ENCODE measurements at places on chromosomes 13 and 19.

- peak; percentile 21 for DNase-seq
These were observed 65.2 kb upstream of the ZNF599 start for GRCh38 chr19:34838248-34838647.

DNA sequence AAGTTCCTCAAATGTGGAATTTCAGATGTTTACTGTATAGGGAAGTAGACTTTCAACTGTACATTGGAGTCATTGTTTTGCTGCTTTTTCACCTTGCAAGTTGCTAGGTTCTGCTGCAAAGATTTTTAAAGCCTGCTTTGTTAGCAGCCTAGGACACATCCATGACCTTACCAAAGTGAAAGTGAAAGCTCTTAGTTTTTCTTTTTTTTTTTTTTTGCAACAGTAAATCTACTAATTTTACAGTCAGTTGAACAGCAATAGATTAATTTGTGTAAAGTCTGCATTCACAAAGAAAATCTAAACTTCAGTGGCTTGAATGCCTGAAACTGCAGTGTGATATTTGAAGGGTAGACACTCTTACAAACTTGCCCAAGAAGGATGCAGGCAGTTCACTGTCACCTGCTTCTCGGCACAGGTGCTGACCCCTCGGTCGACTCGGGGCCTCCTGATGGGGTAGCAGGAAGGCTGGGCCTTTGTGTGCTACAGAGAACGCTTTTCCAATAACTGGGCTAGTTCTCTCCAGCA is 5.0 kb upstream of the MTIF3 start:
- DNase-seq: no peak

- no peak for DNase-seq
These were observed 1.2 kb upstream of the ACP7 start for GRCh38 chr19:39082745-39083598.

DNA sequence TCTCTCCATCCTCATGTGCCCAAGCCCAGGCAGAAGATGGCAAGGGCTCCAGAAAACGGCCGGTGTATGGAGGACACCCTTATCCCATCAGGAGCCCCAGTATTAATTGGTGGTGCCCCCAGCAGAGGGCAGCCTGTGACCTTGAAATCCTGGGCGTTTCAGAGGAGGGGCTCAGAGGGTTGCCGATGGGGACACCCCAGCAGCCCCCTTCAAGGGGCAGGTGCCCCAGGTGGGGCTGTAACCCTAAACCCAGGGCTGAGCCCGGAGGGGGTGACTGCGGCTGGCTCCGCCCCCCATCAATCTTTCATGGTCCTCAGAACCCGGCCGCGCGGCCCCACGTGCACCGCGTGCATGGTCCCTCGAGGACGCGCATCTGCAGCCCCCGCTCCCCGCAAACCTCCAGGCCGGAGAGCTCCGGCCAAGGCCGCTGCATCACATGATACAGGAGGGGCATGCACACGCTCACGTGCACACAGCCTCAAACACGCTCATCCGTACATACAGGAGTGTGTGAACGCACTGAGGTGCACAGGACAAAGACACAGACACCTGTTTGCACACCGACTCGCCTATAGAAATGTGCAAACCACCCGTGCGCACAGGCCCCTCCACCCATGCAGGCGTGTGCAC is 949 bp downstream of the RAB3A start:
- DNase-seq: no peak

DNA sequence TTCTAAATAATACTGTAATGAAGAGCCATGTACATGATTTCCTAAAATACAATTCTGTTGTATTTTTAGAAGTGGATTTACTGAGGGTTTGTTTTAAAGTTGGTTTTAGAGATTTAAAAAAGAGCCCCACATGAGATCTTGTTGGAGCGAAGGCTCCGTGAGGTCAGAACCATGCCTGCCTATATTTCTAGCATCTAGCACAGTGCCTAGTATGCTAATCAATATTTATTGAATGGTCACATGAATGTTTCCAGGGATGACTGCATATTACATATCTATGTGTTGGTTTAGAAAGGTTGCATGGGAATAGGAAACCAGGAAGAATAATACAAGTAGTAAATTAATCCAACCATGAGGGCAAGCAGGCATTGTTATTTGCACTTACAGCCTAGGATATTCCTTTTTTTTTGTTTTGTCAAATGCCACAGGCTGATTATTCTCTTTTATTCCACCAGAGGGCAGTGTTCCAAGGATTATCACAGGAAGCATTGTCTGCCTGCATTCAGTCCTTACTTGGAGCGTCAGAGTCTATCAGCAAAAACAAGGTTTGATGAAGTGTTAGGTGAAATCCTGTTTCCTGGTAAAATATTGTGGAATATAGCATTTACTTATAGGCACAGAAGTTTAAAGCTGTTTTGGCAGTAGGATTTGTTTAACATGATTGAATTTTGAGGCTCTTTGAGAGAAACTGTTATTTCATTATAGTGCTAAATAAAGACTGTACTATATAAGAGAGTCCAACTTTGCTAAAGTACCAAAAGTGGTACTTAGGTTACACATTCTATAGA is 46.8 kb downstream of the COG3 start:
- peak; percentile 28 for DNase-seq

GRCh38 chr19:42066075-42066754 is 3.8 kb downstream of the GRIK5 start:
- DNase-seq: no peak

DNA sequence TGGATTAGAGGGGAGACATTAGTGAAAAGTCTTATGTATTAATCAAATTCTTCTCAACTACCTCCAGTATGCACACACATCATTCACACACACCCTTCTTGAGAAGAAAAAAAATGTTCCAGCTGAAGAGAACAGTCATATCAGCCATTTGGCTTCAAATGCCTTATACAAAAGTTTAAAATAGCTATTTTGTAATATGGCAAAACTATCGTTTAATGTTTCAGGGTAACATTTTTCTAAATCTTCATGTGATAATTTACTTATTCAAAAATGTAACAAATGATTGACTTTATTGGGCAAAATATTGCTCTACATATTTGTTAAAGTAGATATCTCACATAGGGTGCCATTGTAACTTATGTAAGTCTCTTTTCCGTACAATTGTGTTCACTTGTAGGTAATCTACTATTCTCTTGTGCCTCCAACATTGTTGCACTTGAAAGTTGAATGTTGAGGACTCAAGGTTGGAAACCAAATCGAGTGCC is 13.6 kb downstream of the ZIC2 start:
- no peak for DNase-seq

- peak; percentile 53 for DNase-seq
These were observed 8.9 kb downstream of the ATG4D start for GRCh38 chr19:10552510-10553053.

GRCh38 chr19:3507371-3508120 is 1.4 kb downstream of the FZR1 start:
- DNase-seq: no peak

DNA sequence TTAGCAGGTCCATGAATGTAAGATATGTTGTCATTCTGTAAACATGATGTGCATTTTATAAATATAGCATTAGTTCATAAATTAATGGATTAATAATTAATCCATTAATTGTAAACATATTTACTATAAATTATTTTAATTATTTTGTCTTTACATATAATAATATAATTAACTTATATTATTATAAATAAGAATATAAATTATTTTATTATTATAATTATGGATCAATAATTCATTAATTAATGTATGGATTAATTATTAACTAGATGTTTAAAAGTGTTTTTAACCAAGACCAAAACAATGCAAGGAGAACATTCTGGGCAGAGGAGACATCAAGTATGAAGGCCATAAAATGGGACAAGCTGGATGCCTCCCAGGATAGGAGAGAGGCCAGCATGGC is 72.0 kb downstream of the RUBCNL start:
- DNase-seq: no peak

- DNase-seq: no peak
These were observed 9.9 kb downstream of the LYL1 start for GRCh38 chr19:13092606-13093235.

GRCh38 chr13:73173279-73173811 is 114.5 kb downstream of the KLF5 start:
- no peak for DNase-seq

- no peak for DNase-seq
These were observed 6.4 kb downstream of the KANK3 start for GRCh38 chr19:8336660-8337059.

GRCh38 chr13:98050041-98050466 is 92.8 kb upstream of the FARP1 start:
- no peak for DNase-seq

GRCh38 chr19:52963247-52963618 is 552 bp upstream of the ZNF816 start:
- peak; percentile 10 for DNase-seq

DNA sequence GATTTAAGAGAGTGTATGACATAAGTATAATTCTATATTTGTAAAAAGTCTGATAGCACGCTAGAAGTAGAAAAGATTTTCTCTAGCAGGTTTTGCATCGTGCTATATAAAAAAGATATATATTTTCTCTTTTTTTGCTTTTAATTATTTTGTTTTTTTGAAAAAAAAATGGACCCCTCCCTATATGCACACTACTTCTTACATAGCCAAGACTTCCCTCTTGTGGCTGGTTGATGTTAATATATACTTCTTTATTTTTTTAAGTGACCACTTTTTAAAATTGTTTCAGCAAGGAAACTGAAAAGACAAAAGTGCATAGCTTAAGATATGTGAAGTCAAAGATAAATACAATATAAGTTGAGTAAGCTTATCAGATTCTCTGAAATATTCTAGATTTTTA is 1202.8 kb downstream of the DIAPH3 start:
- DNase-seq: no peak

DNA sequence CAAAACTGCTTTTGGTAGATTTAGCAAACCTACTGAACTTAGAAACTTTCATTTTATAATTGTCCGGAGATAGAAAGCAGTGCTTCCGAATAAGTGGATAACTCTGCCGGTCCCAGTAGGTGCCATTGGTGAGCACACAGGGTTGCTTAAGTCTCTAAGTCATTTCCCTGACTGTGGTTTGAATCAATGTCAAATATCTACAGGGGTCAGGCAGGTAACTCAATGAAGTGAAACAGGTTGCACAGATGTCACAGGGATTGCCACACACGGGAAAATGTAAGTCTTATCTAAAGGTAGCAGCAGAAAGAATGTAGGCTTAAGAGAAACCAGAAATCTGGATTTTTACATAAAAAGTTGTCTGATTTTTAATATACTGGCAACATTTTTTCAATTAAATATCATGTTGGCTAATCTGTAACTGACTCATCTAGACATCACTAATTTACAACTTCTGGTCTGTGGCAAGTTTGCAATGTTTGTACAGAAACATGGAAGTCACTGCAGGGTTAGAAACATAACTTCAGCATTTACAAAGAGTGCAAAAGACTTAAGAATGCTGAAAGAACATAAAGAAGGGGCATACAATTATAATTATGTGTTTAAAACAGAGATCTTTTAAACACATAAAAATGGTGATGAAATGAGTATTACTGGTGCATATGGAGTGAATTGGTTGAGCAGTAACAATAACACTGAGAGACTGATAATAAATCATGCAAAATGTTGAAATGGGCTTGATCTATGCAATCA is 14.3 kb upstream of the LRRC63 start:
- no peak for DNase-seq

GRCh38 chr13:95607366-95607765 is 37.1 kb downstream of the DZIP1 start:
- no peak for DNase-seq

- no peak for DNase-seq
These were observed 102.8 kb upstream of the SLC10A2 start for GRCh38 chr13:103168901-103169508.

GRCh38 chr19:39304185-39304513 is 7.9 kb downstream of the IFNL1 start:
- DNase-seq: no peak

GRCh38 chr19:3481241-3482090 is 1.1 kb upstream of the SMIM24 start:
- no peak for DNase-seq

DNA sequence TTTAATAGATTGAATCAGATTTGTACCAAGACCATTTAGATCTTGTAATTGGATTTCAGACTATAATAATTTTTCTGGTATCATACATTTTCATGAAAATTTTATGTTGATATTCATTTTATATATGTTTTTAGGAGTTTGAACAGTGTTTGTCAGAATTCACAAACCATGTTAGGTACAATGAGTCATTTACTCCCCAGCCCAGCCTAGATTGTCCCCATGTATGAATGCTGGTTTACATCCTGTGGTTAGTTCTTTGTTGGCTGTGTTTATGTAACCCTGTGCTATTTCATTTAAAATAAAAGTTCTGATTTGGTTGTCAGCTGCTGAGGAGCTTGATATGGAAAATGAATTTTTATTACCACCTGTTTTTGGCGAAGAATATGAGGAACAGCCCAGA is 96.7 kb downstream of the GJA3 start:
- no peak for DNase-seq

DNA sequence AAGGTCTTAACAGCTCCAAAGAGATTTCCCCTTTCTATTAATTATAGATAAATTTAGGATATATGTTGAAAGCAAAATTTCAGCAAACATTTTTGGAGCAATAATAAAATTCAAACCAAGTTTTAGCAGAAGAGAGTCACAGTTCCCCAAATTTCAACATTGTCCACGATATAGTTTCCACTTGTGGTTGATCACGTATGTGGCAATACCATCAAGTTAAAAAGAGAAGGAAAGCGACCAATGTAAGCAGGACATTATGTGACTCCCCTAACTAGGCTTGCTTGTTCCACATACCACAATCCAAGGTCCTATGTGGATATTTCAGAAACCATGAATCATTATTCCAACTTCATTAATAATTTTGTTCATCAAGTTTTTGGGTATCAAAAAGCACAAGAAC is 52.8 kb downstream of the ELF1 start:
- no peak for DNase-seq

GRCh38 chr19:11361037-11361770 is 6.0 kb downstream of the PLPPR2 start:
- DNase-seq: no peak

GRCh38 chr13:44439452-44440024 is 65.9 kb downstream of the SERP2 start:
- DNase-seq: no peak

- no peak for DNase-seq
These were observed 51.5 kb downstream of the RASA3 start for GRCh38 chr13:114080739-114081561.

GRCh38 chr13:21176982-21177284 is 475 bp downstream of the MRPL57 start:
- no peak for DNase-seq

DNA sequence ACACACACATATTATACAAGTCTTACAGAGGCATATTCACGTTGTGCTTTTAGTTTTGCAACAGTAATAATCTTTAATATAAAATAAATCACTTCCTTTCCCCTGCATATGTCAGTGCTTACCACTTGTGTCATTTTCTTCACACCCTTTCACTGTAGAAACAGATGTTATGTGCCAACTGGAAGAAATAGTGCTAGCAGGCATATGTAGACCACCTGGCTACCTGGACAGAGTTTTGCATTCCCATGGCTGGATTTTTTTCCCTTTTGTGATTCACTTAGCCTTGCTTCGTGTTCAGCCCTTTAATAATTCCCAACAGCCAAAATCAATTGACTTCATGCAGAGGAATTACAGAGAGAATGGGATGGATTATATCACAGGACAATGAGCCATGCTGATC is 399.1 kb upstream of the SPRY2 start:
- no peak for DNase-seq

All from HTR-8/SVneo (cell line).